H54 (cell line): ENCODE measurements at places on chromosomes 7 and 10.

- no peak for DNase-seq
Measured at GRCh38 chr10:62072901-62073300, 171.4 kb downstream of the ARID5B start.

- DNase-seq, result no peak
Measured at GRCh38 chr10:83961620-83962019, 177.7 kb upstream of the GHITM start.

- no peak for DNase-seq
Measured at GRCh38 chr7:99109108-99110051, 34.5 kb downstream of the SMURF1 start.

DNA sequence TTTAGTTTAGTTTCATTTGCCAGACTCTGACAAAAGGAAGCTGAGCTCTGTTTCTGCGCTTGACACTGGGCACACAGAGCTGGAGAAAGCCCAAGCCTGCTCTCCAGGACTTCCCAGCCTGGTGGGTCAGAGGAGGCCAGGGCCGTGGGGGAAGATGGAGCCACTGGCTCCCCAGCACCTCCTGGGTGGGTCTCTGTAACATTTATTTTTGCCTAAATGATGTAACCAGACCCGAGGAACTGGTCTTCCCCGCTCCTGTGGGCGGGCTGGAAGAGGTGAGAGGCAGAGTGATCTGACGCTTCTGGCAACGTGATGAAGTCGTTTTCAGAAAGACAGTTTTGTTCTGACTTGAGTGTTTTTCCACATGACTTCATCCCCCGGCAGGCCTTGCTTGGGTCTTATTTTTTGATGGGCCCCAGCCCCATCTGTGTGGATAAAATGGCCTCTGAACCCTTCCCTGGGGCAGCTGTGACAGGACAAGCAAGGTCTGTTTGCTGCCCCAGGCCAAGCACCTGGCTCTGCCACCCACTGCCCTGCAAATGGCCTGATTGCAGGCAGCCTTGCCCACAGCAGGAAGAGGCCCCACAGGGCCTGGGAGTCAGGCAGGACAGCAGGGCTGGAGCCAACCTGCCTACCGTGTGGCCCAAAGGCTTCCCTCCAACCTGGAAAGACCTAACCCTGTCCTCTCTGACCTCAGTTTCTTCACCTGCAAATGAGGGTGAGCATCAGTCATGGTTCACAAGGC, 304.9 kb upstream of the ZMIZ1 start:
- no peak for DNase-seq

DNA sequence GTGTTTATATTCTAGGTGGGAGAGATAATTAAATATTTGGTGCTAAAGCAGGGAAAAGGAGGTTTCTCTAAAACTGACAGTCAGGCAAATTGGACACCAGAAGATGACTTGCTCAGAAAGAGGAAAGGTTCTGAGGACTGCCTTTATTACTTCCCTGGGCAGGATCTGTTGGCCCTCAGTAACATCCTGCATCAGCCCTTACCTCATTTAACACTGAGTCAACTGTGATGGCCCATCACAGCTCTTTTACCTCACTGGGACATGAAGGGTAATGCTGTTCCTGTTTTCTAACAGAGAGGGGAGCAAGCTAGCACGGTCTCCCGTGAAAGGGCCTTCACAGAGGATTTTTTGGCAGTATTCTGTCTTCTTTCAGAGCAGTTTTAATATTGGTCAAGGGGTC, 12.0 kb downstream of the PPP1R17 start:
- DNase-seq, result no peak

GRCh38 chr7:117759950-117760640, 113.1 kb downstream of the CTTNBP2 start:
- DNase-seq, result no peak

- DNase-seq, result no peak
Measured at GRCh38 chr10:48248462-48248861, 26.0 kb downstream of the FRMPD2 start.

GRCh38 chr10:4385231-4385870, 440.7 kb upstream of the AKR1E2 start:
- no peak for DNase-seq

DNA sequence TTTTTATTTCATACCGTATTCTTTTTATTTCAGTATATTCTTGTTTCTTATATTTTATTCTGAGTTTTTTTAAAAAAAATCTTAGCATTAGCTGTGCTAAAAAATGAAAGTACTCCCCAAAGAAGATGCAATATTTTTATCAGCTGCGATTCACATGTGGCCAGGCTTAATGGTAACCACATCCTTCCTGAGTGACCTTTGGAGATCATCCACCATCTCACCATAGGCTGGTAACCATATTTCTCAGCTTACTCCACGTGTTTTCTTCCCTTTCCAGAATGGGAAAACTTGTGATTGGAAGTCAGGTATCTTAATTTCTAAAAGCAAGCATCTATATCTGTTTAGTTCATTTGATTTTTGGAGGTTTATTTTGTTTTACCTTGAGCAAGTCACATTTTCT, 18.8 kb upstream of the LIPM start:
- DNase-seq, result no peak

DNA sequence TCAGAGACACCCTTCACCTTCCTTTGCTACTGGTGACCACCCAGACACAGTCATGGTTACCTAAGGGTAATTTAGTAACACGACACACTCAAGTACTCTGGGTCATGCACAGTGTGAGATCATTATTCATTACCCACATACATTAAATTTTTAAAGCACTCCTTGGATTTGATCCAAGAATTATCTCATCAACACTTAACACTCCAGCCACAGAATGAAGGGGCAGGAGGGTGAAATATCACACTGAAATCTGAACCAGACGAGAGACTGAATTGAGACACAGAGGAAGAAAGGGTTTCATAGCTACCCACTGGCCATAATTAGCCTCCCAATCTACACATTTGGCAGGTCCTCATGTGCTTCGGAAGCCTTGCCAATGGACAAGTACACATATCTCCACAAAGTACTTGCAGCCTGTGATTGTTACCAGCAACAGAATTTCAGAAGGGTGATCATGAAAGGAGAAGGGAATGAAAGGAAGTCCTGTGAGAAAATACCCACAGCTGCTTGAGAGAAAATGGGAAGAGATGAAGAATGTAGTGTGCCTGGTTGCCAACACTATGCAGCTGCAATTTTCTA, 189.3 kb downstream of the POLR1F start:
- DNase-seq, result no peak

GRCh38 chr7:54814401-54814800, 55.4 kb upstream of the SEC61G start:
- DNase-seq, result no peak

DNA sequence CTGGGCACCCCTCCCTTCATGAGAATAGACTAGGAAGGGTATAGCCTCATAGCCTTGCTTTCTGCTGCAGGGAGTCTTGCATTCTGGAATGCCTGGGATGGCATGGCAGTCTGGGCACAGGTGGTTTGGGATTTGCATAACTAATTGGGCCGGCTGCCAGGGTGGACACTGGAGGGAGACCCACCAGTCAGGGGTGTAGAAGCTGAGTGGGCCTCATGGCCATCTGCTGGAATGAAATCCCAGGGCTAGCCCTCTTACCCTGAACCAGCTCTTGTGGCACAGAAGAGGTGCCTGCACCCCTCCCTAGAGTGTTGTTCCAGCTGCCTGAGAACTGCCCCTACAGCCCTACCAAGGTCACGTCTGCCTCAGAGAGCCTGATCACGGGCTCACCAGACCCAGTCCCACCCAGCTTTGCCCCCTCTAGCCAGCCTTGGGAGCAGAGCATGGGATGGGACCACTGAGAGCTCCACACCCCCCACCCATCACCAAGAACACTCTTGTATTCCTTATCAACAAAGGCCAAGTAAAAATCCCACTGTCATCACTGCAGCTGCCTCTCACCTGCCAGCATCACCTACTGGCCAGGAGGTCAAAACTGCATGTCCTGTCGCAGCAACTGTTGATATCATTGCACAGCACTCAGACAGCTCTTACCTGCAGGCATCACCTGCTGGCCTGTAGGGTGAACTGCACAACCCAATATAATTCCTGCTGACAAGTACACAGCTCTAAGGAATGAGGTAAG, 148.9 kb downstream of the ZEB1 start:
- no peak for DNase-seq

GRCh38 chr10:18252086-18252485, 111.9 kb downstream of the CACNB2 start:
- DNase-seq, result no peak

DNA sequence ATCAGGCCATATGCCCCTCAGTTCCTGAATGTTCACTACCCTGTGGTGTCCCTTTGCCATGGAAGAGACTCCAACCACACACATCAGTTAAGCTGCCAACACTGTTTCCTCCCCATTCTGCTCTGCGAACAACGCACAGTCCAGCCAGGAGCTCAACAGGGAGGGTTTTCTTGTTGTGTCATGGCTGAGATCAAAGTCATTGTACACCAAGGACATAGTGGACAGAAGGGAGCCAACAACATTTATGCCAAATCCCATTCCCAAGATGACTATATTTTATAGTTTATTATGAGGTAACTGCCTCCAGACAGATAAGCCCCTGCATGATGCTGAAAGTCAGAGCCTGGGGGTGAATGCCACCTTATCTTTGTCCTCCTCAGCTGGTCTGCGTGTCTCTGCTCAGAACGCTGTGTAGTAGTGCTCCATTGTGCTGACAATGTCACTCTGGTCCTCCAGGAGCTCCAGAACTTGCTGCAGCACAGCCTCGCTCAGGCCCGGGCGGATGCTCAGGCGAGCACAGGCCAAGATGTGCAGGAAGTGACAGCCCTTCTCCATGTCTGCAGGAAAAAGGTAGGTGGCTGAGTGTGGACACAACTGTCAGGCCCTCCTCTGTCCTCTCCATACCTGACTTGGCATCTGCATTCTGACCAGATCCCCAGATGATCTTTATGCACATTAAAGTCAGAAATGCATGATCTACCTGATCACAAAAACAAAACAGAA, 27.1 kb upstream of the SH3PXD2A start:
- DNase-seq, result no peak

DNA sequence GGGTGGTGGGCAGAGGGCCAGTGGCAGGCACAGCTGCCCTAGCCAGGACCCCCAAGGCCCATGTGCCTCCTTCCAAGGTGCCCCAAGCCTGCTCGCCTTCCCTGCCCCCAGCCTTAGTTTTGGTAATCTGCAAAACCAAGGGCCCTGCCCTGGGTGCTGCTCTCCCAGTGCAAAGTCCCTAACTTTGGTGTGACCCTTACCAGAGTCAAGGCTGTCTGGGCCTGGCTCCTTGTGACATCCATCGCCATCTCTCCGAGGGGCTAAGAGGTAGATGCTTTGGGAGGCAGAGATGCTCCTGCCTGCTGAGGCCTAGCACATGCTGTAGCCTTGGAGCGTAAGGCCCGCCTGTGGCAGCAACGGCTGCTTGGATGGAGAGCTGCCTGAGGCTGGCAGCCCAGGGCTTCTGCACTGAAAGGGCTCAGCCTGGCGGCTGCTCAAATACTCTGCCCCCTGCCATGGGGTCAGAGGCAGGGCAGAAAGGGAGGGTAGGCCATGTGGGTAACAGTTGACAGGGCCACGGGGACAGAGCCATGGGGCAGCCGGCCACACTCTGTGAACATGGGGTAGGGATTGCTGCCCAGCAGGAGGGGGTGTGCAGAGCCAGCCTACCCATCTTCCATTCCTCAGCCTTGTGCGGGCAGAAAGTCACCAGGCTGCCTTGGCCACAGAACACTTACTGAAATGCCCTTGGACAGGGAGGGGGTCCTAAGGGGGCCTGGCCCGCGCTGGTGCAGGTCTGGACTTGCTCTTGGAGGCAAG, 17.9 kb upstream of the MYL7 start:
- no peak for DNase-seq

- DNase-seq, result no peak
Measured at GRCh38 chr7:25663877-25664276, 435.6 kb upstream of the NPVF start.

DNA sequence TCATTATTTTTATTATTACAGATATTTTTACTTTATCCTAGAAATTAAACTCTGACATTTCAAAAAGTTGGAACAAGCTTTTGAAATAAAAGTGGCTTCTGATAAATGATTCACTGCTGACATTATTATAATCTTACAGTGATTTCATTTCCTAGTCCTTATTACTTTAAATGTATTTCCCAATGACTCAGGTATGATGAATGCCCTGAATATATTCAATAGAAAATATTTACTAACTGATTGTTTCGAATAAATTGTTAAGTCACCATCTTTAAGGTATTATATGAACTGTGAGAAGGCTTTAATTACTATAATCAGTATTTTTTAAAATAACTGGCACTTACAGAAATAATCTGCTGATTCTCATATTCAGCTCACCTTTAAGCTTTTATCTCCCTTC, 21.6 kb downstream of the DKK1 start:
- no peak for DNase-seq

DNA sequence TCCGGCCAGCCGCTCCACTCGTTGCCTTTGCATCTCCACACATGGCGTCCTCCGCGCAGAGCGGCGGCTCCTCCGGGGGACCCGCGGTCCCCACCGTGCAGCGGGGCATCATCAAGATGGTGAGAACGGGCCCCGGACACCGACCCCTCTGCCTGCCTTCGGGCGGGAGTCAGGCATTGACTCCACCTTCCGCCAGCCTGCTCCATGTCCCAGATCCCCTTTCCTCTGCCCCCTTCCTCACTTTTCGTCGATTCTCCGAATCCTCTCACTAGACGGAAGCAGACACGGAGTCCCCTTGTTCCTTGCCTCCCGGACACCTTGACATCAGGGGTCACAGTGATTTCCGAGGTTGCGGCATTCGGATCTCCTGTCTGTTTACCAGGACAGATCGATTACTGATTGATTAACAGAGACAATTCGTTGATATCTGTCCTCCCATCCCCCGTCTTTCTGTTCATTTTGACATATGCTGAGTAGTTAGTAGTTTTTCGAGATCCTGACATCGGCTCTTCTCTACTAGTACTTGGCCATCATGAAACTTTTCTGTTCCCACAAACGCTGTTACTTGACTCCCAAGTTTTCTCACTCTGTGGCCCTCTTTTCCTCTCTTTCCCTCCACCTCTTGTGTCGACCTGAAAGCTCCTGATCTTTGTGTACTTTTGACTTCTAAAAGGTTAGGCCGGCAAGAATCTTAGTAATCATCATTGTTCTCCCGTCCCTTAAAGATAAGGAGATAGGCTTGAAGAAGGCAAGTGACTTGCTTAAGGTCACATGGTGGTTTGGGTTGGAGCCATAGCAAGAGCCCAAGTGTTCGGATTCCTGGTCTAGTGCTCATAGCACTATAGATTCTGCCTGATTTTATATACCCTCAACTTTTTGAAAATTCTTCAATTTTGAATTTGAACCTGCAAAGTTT, 597 bp downstream of the SND1 start:
- no peak for DNase-seq

- no peak for DNase-seq
Measured at GRCh38 chr10:22491931-22492615, 146.8 kb downstream of the SPAG6 start.

- DNase-seq, result no peak
Measured at GRCh38 chr7:101953248-101953819, 135.9 kb downstream of the CUX1 start.

- DNase-seq, result no peak
Measured at GRCh38 chr10:86337121-86337601, 29.4 kb downstream of the GRID1 start.
